Activated CD8-positive, alpha-beta memory T cell treated with anti-CD3 and anti-CD28 coated beads, Interleukin-2, amount 10 ng/mL, durations not matched to agents 7 days and 5 days (primary cell): ENCODE measurements at places on chromosomes 3 and 15. TPM values are rescaled to one million over a fixed set of nuclear protein-coding genes. Genes with fewer than 3 reads are reported as not detected.

DNA sequence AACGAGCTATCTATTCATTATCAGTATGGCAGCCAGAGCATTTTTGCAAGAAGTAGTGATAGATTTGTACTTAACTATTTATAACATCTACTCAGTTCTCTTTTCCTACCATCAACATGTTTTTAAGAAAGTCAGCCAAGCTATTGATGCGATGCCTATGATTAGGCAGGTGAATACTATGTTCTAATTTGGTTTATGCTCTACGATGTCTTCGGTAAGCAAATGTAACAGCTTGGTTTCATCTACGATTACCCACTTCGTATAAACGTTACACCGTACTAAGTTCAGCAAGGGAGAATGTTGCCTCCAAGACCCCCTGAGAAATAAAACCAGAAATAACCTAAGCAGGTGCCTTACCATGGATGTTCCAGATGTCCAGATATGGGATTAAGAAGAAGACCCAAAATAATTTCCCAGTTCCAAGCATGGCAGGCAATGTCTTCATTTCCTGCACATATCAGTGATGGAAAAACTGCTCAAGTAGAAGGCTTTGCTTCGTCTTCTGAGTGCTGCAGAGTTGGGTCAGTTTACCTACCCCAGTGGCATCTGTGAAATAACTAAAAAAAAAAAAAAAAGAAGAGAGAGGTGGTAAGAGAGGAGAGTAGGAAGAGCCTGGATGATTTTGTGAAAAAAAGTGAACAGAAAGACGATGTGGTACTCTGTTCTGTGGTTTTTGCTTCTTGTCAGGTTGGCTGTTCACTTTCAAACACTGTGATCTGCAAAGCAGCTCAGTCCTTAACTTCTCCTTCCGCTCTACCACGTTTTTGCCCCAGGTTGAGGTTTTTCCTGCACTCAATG lies at the start of gene BTLA:
TSS of gene BTLA (minus strand) at position 559 of the 798 bp plus-strand sequence. CDS start at position 445, 114 bp downstream.
- peak; percentile 59 for DNase-seq

DNA sequence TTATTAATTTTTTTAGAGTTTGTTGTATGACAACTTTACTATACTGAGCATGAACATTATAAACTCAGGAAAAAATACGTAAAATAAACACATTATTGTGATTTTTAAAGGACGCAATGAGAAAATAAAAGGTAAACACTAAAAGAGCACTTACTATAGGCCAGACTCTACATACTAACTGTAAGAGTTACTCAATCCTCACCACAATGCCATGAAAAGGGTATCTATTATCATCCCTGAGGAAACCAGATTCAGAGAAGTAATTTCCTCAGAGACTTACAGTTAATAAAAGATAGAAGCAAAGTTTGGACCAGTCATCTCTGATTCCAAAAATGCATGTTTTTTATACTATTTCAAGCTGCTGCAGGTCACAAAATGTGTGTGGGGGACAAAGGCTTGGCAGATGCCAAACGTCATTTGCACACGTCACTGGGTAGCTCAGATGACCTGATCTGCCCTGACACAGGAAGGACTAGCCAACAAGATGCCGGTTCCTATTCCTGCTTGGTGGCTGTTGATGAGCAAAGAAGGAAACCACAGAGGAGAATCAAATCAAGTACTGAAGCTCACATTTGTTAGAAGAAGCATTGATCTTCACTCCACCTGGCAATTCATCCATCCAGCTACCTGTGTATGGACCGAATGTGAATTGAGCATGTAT lies 42.3 kb downstream of the KLHL6 start:
- DNase-seq, result peak; percentile 84

DNA sequence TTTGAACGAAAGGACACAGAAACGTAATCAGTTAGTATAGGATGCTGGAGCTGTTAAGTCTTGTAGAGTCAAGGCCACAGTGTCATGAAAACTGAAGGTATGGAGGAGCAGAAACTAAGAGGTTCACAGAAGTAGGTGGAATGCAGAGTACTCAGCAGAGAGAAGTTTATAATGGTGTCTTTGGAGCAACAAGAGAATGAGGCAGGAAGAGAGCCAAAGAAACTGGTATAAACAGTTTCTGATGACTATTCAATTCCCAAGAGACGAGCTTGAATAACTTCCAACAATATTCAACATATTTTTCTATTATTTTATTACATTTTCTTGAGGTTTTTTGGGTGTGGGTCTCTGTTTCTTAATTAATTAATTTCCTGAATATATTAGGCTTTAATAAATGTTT lies 29.6 kb downstream of the GALK2 start:
- DNase-seq, result no peak

DNA sequence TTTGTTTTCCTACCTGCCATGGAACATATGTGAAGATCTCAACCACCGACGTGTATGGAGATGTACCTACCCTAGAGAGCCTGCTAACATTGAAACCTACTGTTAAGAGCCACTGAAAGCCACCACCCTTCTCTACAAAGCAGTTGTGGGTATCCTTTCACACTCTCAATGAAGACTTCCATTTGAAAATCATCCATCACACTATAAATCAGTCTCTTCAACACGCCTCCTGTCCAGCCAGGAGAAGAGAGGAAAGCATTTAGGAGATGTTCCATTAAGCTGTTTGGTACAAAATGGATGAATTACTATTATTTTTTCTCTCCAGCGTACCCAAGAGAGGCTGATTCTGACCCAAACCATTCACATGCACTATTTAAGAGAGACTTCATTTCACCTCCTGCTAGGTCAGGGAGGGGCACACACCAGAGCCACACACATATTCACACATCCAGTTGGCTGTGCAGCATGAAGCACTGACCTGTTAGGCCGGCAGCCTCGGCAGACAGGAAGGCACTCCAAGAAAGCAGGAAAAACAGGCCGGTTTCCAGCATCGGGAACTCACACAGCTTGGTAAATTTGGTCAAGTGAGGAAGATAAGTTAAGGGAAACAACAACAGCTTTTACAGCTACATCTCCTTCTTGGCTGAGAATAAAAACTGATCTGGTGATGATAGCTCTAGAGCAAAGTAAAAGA lies 274.5 kb downstream of the SLC9A9 start:
- no peak for DNase-seq

GRCh38 chr3:8443829-8444791 lies 57.5 kb upstream of the LMCD1 start:
- DNase-seq, result no peak

GRCh38 chr3:77042882-77043281 lies 3.0 kb downstream of the ROBO2 start:
- DNase-seq, result no peak

GRCh38 chr3:13966302-13966701 lies 86.4 kb upstream of the WNT7A start:
- DNase-seq, result no peak

DNA sequence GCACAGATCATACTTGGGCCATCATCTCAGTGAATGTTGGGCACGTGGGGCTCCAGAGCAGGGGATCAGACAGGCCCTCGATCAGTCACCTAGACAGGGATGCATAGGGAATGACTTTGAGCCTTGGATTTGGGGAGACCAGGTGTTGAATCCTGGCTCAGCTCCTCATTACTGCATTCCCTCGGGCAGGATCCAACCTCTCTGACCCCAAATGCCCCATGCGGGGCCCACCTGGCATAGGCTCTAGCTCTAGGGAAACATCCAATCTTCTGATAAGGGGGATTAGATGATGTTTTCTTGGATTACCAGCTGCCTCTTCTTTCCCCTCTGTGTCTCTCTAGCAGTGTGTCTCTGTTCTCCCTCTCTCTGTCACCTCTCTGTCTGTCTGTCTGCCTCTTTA lies 22.7 kb downstream of the LOXL1 start:
- no peak for DNase-seq

GRCh38 chr3:127902486-127902885 lies 12.5 kb upstream of the KBTBD12 start:
- DNase-seq, result no peak

DNA sequence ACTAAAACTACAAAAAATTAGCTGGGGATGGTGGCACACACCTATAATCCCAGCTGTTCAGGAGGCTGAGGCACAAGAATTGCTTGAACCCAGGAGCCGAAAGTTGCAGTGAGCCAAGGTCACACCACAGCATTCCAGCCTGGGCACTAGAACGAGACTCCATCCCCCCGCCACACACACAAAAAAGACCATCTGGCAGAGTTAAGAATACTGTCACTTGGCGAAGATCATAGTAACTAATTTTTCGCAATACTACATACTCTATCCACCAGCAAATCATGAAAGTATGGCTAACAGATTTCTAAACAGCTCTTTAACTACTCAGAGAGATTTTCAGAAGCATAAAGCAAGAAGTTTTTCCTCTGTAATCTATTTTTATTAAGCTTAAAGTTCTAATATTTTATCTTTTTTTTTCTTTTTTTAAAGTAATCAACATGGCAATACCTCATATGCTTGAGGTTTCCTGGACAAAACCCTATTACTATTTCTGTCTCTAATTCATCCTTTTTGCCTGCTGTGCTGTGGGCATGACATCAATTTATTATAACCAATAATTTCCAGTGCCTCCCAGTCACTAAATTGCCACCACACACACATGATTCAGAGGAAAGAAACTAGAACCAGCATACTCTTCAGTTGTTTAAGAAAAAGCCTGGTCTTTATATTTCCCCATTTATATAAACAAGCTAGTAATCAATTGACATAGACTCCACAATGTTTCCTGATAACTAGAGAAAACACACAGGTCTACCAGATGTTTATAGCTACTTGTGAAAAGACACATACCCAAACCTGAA lies 46.9 kb downstream of the CHSY1 start:
- no peak for DNase-seq

DNA sequence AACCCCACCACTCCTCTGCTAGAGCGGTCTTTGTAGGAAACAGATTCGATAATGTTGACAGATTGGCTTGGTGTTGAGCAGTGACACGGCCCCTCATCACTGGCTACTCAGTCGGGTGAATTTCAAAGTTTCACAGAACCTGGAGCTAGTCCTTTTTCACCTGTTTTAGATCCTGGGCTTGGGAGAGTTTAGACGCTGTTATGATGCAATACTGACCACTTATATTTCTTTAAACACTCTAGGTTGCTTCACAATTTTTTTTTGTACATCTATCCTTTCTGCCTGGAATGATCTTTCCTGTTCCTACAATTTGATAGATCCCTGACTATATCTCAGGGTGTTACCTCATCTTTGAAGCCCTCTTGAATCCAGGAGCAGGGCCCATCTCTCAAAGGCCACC lies 97.1 kb upstream of the ATP10A start:
- DNase-seq, result no peak

- no peak for DNase-seq
These were observed 163.0 kb upstream of the TMCO5A start for GRCh38 chr15:37771465-37771864.

DNA sequence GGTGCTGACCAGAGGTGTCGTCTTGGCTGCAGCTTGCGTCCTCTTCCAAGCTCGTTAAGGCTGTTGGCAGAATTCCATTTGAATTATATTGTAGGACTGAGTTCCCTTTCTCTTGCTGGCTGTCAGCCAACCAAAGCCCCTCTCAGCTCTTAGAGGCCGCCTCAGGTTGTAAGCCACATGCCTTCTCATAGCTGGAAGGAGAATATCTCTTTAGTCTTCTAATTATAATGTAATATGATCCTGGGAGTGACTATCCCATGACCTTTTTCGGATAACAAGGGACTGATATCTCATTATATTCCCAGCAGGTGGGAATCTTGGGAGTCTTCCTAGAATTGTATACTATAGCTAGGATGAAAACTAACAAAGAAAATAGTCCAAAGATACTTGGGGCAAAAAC lies 4.8 kb downstream of the SCG5 start:
- no peak for DNase-seq

DNA sequence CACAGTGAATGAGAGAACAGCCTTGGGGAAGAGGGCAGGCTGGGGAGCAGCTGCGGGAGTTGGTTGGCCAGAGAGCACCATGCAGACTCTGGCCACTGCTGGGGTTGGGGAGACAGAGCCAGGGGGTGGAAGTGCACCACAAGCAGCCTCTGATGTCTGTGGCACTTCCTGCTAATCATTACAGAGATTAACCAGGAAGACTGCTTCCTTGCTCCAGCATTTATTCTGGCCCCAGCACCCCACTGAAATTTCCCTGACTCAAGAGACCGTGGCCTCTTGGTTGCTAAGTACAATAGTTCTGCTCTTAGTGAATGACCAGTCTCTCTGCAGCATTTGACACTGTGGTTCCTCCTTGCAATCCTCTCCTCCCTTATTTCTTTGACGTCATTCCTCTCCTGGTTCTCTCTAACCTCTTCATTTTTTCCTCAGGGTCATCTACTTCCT lies 266.2 kb upstream of the ROPN1 start:
- DNase-seq, result no peak

GRCh38 chr3:43515970-43516635 lies 105.7 kb downstream of the ANO10 start:
- no peak for DNase-seq

DNA sequence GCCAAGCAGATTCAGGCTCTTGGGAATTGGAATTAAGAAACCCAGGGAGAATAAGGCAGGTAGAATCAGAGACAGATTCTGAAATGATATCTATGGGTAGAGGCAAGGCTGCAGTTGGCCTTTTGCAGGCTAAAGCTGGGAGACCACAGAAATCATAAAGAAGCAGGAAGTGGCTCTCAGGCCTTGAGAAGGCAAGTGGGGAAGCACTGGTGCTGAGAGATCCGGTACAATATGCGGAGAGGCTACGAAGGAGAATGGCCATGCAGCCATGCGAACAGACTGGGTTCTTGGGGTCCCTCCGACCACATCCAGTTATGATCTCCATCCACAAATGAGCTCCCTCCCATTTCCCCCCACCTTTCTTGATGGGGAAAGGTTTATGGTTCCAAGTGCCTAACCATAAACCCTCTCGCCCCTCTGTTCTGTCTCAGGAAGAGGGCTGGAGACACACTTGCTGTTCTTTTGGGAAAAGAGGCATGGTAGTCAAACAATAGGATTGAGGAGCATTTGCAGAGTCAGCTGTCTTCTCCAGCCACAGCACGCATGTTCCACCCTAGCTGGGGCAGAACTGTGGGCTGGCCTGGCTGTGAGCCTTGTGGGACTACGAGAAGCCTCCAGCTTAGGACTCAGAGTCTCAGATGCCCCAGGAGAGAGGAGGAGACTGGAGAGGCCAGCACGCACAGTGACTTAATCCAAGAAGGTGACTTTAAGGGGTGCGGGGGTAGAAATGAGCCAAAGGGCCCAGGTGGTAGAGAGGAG lies 99.6 kb downstream of the RPLP1 start:
- DNase-seq, result no peak

DNA sequence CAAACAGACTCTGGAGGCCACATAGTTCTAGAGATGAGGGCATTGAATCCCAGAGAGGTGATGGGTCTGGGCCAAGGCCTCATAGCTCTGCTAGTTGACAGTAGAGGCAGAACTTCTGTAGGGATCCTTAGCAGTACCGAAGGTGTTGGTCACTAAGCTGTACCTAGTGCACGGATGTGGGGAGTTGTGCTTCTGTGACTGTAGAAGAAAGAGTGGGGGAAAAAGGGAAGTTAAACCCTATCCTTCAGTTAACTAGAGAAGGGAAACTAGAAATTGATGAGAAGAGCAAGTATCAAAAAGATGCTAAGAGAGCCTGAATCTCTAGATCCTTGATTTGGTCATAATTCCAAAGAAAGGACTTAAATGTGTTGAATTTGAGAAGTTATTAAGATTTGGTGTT lies 186.7 kb downstream of the NFKBIZ start:
- no peak for DNase-seq

Gene SLC6A6
- 55.3 TPM for total RNA-seq

Gene RPLP1
- total RNA-seq, result 1,605 TPM

Gene FBXW12
- total RNA-seq, result not detected

Gene FILIP1L
- 2.4 TPM for total RNA-seq

Gene SYNPR
- not detected for total RNA-seq
